ENCODE measurements at places on chromosomes 4 and X.

DNA sequence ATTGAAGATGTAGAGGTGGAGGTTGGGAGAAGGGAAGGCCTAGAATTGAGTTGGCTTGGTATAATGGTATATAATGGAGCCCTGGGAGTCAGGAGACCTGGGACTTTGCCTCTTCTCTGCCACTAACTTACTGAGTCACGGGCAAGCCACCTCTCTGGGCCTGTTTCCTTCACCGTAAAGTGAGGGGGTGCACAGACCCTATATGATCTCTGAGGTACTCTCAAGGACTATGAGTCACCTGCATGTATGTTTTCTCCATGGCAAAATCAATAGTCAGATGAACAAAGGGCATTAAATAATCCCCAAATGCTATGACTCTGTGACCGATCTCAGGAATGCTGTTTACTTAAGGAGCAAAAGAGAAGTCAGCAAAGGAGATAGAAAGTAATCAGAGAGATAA, 5.1 kb downstream of the P2RY4 start:
- DNase-seq = no peak

DNA sequence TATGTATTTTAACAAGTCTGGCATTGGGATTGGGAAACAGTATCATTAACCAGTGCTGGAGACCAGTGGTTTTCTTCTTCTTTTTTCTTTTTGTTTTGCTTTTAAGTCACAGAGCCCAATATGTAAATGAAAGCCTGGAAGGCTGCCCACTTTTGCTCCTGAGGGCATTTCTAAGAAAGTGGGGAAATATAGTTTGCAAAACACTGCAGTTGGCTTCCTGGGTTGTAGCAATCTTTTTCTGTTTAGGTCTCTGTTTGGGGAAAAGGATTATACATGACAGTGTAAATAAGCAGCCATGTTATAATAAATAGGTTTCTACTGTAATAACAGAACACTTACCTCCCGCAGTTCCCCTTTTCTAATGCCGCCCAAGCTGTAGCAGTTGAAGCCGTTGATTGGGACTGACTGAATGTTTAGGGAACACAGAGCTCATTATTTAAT, 105.5 kb downstream of the TMEM164 start:
- DNase-seq = peak; percentile 3

DNA sequence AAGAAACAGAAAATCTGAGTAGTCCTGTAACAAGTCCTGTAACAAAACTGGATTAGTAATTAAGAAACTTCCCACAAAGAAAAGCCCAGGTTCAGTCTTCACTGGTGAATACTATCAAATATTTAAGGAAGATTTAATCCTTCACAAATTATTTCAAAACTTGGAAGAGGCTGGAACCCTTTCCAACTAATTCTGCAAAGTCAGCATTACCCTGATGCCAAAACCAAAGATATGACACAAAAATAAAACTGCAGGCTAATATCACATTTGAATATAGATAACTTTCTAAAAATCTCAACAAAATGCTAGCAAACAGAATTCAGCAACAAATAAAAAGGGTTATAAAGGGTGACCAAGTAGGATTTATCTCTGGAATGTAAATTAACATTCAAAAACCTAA, 80.5 kb downstream of the AR start:
- no peak for DNase-seq

DNA sequence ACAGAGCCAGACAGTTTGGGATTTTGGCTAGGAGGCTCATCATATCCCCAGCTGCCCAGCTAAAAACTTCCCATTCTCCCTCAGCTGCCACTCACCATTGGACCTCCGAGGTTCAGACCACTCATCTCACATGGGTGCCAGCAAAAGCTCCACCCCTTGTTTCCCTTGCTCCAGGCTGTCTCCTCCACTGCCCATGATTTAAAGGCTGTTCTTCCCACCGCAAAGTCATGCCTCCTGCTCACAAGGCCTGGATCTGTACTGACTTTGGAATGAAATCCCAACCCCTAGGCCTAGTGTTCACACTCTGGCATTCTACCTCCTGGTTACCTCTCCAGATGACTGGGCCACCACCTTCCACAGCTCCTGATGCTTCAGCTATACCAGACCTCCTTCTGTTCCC, 142.2 kb upstream of the EOLA2 start:
- no peak for DNase-seq

- peak; percentile 47 for DNase-seq
These were observed 115.7 kb downstream of the PALLD start for GRCh38 chr4:168612450-168613135.

GRCh38 chr4:125168531-125168930, 146.2 kb upstream of the FAT4 start:
- DNase-seq = peak; percentile 35

DNA sequence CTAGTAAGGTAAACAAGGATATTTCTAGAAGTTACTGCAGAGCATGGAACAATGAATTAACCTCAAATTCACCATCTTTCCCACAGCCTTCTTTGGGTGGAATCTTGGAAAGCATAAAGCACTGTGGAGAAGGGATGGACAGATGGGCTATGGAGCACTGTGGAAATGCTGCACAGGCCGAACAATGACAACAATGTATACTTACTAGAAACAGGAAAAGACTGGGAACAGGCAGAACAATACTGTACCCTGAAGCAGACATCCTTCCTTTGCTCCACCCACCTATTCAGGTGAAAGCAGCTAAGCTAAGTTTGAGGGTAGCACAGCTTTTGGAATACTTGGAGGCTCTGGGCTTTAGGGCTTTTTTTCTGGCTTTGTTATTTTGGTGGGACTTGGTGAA, 250.6 kb upstream of the KLF8 start:
- DNase-seq = no peak

DNA sequence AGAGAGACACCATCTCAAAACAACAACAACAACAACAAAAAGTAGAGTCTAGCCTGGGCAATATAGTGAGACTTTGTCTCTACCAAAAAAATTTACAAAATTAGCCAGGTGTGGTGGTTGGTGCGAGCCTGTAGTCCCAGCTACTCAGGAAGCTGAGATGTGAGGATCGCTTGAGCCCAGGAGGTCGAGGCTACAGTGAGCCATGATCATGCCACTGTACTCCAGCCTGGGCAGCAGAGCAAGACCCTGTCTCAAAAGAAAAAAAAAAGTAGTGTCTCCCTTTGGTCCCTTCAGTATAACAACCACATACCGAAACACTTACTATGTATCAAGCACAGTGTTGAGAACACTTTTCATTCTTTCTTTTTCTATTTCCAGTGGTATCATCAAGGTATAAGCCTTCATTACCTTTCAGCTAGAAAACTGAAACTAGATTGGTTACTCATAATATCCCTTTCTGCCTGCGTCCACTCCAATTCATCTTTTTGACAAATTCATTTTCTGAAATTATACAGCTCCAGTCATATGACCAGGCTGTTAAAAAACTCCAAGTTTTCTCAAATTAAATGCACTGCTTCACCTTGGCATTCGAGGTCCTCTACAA, 54.1 kb downstream of the RPS6KA3 start:
- DNase-seq = no peak

DNA sequence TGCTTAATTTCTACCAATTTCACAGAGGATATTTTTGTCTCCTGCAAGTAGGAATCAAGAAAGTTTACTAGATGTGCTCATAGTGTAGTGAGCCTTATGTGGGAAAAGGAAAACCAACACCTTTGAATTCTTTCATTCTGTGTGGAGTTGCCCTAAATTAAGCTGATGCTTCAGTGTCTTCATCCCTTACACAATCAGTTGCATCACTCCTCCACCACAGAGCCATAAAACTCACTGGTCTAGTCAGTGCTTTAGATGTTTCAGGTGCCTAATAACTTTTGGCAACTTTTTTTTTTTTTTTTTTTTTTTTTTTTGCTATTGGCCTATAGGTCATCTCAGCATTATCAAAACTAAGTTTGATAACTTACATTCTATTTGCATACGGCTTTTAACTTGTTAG, 41.5 kb downstream of the HHIP start:
- DNase-seq = no peak

DNA sequence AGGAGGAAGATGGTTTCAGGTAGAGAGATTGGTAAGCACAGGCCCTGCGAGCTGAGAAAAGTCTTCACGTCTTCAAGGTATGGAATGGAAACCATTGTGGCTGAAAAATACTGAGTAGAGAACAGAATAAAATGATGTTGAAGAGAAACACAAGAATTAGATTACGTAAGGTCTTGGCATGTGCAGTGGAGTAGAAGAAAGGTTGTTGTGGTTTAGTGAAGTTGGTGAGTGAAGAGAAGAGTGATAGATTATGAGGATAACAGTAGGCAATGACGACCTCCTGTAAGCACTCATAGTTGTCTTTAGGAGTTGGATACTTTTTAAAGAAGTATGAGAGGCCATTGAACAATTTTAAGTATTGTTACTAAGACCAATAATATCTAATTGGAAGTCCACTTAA, 642.6 kb downstream of the PCDH7 start:
- DNase-seq = no peak

GRCh38 chrX:73683236-73683859, 120.4 kb downstream of the CHIC1 start:
- DNase-seq = peak; percentile 37

GRCh38 chrX:118726396-118726795, 1.0 kb upstream of the IL13RA1 start:
- DNase-seq = no peak

DNA sequence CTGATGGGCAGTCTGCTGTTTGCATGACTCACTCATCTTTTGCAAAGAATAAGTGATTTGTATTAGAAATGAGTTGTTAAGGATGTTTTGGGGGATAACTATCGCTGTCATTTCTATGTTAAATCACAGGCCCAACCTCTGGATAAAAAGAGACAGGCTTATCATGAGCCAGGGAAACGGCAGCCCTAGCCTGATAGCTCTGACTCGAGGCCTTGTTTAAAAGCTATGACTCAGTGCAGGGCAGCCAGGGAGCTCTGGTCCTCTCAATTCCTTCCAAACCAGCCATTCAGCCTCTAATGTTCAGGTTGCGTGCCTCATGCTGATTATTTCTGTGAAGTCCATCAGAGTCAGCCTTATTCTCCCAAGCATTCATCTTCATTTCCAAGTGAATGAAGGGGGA, 305.9 kb upstream of the HAND2 start:
- DNase-seq = peak; percentile 33

GRCh38 chr4:2142630-2143427, 83.7 kb downstream of the NAT8L start:
- DNase-seq = no peak

- no peak for DNase-seq
These were observed 142.4 kb upstream of the CPXCR1 start for GRCh38 chrX:88604433-88605221.

DNA sequence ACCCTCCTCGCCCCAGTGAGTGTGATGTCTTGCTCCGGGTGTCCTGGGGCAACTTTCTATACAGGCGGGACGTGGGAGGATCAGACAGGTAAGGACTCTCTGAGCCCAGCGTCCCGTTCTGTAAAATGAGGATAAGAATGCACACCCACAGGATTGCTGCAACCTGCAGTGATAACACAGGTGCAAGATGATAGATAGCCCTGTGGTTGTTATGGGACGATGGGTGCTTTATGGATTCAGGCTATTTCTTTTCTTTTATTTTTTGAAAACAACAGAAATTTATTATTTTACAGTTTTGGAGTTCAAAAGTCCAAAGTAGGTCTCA, 28.6 kb downstream of the BEX3 start:
- DNase-seq = no peak

DNA sequence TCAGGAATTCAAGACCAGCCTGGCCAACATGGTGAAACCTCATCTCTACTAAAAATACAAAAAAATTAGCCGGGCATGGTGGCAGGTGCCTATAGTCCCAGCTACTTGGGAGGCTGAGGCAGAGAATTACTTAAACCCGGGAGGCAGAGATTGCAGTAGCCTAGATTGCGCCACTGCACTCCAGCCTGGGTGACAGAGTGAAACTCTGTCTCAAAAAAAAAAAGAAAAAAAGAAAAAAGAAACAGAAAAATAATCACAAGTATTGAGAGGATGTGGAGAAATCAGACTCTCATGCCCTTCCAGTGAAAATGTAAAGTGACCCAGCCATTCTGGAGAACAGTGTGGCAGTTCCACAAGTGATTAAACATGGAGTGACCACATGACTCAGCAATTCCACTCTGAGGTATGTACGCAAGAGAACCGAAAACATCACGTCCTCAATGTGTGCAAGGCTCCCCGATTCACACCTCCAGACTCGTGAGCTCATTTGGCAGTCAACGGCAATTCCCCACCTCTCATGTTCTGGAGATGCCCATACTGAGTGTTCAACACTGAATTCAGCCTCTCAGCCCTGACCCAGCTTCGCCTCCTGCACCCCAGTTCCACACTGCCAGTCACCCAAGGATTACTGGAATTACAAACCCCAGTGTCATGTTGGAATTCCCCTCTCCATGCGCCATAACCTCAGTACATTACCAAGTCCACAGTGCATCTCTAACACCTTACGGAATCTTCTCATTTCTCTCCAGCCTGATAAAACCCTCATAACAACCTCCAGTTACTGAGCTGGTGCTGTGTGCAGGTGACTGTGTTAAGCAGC, 21.1 kb downstream of the ACOX3 start:
- DNase-seq = no peak

GRCh38 chr4:119206178-119206577, 6.3 kb upstream of the USP53 start:
- DNase-seq = no peak

DNA sequence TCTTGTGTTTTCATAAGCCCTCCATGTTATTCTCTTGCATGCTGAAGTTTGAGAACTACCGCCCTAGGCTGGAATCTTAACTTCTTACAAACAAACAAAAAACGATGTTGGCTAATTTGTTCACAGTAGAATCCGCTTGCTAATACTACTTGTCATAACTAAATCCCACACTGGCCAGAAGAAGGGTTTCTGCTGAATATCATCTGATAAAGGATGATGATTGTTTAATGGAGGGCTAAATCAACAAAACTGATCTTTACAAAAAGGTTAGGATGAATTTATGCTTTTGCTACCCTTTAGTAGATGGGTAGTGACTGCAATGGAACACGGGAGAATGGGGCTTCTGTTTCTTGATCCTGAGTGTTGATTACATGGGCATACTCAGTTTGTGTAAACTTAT, 42.3 kb downstream of the SPATA4 start:
- DNase-seq = no peak

- no peak for DNase-seq
These were observed 38.5 kb upstream of the POU3F4 start for GRCh38 chrX:83469551-83469950.

GRCh38 chr4:41456559-41457101, 81.3 kb upstream of the LIMCH1 start:
- DNase-seq = no peak

GRCh38 chrX:140912606-140913005, 89.8 kb upstream of the SPANXB1 start:
- no peak for DNase-seq

- no peak for DNase-seq
These were observed 223.1 kb upstream of the FAT1 start for GRCh38 chr4:186946682-186947294.

- DNase-seq = no peak
These were observed 1072.3 kb downstream of the RAPGEF2 start for GRCh38 chr4:160175064-160175643.

DNA sequence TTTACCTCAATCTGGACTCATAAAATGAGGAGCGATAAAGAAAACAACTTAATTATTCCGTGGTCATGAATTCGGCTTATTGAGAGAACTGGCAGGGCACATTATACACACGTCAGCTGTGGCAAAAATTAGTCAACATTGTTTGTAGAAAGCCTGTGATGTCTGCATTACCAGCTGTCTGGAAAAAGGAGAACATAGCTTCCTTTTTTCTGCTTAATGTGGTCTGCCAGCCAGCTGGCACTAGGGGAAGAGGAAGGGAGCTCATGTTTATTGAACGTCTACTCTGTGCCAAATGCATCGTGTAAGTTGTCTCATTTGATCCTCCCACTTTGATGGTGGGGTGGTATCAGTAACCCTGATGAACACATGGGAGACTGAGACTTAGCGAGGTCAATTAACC, 367.6 kb downstream of the ARHGAP24 start:
- peak; percentile 30 for DNase-seq

GRCh38 chrX:115183980-115184379, 5.2 kb upstream of the RBMXL3 start:
- DNase-seq = peak; percentile 64
